ENCODE measurements at places on chromosomes 12 and 14.

DNA sequence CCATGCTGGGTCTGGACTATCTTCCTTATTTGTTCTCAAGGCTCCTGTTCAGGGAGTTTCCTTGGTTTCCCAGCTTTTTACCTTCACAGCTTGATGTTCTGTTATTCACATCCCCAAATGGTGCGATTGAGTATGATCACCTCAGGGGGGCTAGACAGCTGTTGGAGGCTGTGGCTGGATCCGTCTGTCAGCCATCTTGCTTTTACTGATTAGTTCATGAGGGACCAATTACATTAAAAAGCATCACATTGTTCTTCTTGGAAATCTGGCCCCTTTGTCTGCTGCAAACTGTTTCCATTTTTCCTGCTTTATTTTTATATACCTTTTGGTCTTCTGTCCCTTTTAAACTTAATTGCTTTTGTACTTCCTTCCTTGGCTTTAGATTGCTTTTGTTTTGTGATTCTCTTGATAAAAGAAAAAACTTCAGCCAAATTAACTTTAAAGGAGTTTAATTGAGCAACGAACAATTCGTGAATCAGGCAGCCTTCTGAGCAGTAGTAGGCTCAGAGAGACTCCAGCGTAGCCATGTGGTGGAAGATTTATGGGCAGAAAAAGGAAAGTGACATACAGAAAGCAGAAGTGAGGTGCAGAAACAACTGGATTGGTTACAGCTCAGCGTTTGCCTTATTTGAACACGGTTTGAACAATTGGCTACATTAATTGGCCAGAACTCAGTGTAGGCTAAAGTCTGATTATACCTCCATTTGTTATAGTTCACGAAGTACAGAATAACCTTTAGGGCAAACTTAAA lies 208.7 kb downstream of the AEBP2 start:
- no peak for DNase-seq

DNA sequence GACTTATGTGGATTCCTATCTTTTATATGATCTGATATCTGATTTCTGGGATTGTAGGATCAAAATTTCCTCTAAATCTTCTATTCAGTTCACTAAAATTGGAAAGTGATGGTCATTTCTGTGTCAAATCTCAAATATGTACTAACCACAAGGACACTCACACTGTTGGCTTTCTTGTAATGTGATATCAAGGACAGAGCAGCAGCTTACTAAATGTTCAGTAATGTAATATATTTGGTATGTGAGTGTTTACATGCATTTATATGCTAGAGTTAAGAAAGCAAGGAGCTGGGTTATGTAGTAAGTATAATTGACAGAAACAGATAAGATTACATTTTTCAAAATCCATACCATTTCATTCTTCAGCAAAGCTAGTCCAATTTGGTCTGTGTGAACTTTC lies 16.5 kb downstream of the PUS7L start:
- DNase-seq = no peak

DNA sequence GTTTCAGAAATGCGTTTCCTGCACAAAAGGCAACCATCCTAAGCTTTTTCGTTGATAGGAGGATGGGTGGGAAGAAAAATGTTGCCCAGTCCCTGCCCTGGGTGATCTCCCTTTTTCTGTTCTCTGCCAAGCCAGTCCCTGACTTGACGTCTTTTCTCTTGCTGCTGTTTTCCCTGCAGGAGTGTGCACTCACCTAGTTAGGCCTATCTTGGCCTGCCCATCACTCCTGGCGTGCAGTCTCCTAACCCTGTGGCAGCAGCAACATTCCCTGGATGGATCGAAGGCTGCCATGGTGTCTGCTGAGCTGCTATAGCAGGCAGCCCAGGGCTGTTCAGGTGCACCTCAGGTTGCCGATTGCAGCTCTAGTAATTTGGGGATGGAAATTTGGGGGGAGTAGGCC lies 1.2 kb downstream of the UNC119B start:
- DNase-seq = peak; percentile 19

- DNase-seq = peak; percentile 75
Observed at GRCh38 chr14:74018586-74019407, at the start of the genes BBOF1 and ENTPD5. BBOF1 (plus strand) TSS chr14:74019349; CDS start chr14:74019479, 130 bp downstream. ENTPD5 (minus strand) TSS chr14:74019288; CDS start chr14:73988102, 31,186 bp downstream.

GRCh38 chr12:34358198-34358597 lies 335.9 kb downstream of the ALG10 start:
- DNase-seq = no peak

GRCh38 chr14:56744016-56744415 lies 66.3 kb downstream of the OTX2 start:
- DNase-seq = no peak

DNA sequence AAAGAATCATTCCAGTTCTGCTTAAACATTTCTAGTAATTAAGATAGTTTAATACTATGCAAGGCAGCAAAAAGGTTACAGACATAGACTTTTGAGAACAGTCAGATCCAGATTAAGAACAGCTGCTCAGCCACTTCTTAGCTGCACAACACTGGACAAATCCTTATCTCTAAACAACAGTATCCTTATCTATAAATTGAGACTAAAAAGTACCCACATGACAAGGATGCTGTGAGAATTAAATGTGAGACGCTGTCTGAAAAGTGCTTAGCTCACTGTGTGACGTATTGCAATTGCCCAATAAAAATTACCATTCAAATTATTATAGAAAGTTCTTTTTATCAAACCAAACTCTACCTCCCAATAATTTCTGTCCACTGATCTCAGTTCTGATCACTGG lies 35.5 kb downstream of the BORCS5 start:
- no peak for DNase-seq

- DNase-seq = no peak
Observed at GRCh38 chr14:93959239-93960107, 16.9 kb downstream of the ASB2 start.

- no peak for DNase-seq
Observed at GRCh38 chr12:96104566-96104965, 69.2 kb upstream of the LTA4H start.

DNA sequence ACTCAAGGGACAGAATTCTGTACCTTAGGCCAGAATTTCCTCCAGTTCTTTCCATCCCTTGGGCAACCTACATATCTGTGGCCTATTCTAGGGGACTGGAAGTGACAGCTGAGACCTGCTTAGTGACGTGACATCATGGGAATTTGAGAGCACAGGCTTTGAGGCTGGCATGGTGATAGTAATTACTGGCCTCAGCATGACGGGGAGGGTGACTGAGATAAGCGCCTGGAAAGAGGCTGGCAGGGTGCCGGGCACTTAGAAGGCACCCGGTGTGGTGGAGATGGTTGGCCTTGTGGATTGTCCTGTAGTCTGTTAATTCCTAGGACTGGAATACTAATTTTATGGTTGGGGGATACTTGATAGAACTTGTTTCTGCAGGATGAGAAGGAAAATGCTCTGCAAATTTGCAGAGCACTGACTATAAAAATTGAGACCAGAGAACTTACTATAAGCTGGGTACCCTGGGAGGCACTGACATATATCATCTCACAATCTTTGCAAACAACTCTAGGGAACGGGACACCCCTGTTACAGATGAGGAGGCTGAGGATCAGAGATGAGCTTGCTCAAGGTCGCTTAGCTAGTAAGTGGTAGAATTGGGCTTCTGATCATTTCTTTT lies 42.2 kb upstream of the TBX3 start:
- DNase-seq = no peak

DNA sequence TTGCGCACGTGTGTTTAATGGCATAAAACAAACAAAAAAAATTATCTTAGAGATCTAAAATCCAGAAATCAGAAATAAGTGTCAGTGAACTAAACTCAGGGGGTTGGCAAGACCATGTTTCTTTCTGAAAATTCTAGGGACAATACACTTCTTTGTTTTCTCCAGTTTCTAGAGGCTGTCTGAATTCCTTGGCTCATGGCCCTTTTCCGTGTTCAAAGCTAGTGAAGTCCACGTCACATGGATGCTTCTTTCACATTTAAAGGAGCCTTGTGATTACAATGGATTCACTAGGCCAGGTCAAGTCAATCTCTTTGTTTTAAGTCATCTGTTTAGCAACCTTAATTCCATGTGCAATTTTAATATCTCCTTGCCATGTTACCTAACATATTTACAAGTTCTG lies 22.4 kb downstream of the SLCO1B3 start:
- no peak for DNase-seq

DNA sequence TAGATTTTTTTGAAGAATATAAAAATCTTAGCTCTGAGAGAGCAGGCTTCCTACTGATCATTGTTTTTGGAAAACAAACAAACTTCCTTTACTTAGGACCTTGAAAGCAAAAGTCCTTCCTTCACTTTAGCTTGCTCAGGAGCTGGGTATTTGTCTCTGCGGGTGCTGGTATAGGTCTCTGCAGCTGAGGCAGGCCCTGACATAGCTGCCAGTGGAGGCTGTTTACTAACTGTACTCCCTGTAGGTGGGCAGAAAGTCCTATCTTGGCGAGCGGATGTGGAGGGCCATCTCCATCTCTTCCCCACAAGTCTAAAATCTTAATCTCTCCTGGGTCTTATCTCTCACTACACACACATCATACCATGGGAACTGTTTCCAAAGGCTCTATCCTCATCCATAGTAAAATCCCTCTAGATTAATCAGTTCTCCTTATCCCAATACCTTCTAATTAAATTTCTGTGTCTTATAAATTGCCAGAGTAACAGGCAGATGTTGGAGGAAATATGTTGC lies 4.1 kb upstream of the MIA2 start:
- no peak for DNase-seq

DNA sequence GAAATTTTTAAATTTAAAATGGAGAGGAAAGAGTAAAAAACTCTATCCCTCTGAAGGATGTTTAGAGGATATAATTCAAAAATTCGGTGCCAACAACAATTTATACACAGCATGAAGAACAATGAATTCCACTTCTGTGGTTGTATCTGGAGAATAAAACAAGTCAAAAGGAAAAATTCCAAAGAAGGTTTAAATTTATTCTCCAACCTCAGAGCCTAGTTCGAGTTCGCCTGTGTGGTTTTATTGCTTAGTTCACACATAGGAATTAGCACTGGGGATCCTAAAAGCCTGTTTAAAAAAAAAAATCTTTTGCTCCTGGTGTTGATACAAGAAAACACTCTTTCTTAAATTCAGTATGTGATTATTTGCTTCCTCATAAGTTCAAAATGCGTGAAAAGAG lies 79.2 kb downstream of the LLPH start:
- no peak for DNase-seq

GRCh38 chr12:106249411-106250135 lies 1.8 kb upstream of the CKAP4 start:
- no peak for DNase-seq

DNA sequence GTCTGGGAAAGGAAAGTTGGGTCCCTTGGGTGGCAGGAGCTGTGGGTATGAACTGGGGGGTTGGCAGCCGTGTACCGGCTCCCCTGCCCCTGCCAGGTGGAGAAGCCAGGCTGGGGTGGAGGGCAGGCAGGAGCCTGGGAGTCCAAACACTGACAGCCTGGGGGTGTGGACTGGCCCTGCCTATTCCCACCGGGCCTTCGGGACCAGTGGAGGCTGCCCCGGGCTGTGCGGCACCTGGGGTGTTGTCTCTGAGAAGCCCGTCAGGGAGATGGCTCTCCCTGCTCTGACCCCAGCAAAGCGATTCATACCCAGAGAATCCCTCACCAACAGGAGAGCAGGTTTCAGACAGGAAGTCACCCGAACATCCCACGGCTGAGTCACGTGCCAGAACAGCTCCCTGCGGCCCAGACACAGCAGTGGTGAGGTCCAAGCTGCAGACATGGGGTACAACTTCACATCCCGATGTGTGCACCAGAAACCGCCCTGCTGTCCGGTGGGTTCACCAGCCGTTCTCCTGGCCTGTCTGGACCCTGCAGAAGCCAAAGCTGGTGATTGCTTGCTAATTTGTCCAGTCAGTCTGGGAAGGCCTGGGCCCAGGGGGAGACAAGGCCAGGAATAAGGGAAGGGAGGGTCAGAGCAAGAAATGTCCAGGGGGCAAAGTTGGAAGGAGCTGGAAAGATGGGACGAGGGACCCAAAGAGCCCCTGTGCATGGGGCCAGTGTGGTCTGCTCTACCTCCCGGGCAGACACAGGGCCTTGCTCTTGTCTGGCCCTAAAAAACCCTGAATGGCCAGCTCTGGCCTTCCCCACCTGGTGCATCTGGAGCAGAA lies 2.1 kb upstream of the GPR132 start:
- no peak for DNase-seq

GRCh38 chr14:70143306-70143705 lies 45.4 kb downstream of the SLC8A3 start:
- no peak for DNase-seq

DNA sequence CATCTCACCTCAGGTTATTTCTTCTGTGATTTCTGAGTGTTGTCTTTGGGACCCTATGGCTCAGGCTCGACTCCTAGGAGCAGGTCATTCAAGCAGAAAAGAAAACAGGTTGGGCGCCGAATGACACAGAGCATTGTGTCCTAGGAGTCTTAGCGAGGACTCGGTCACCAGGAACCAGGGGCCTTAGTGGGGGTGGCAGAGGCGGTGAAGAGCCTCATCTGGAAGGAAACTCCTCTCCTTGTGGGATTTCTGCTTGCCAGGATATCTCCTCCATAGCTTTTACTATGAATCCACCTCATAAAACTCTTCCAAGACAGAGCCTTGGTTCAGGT lies 630 bp downstream of the PLEKHH1 start:
- no peak for DNase-seq

DNA sequence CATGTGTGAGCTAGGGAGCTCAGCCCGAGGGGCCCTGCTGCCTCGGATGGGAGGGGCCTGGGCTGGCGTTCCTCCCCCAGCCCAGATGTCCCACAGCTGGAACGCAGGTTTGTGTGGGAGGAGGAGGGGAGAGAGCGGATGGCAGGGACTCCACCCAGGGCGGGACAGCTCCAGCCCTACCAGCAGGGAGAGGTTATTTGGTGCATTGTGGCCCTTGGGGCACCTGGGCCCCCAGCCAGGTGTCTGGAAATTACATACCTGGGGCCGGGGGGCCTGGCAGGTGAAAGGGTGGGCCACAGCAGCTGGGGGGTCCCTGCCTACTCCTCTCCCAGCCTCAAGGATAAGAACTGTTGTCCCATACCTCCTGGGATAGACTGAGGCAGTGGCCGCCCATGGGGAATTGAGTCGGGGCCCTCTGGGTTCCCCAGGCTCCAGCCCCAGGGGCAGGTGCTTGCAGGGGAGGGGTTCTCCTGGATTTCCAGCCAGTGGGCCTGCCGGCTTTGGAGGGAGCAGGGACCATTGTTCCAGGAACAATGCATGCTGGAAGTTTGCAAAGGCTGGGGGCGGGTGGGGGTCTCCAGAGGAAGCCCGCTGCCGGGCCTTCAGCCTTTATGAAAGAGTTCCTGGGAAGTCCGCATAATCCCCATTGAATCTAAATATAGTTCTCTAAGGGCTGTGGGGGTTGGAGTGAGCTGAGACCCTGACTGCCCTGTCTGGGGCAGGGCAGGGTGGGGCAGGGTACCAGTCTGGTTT lies 1.2 kb downstream of the KIF26A start:
- DNase-seq = no peak

- DNase-seq = no peak
Observed at GRCh38 chr14:99401211-99401610, 79.4 kb downstream of the SETD3 start.

GRCh38 chr14:54672688-54673087 lies 105.8 kb downstream of the SAMD4A start:
- DNase-seq = no peak

- DNase-seq = no peak
Observed at GRCh38 chr12:26340649-26341048, 145.3 kb downstream of the SSPN start.

- no peak for DNase-seq
Observed at GRCh38 chr12:48143898-48144297, 13.4 kb downstream of the ASB8 start.

GRCh38 chr14:73223049-73223448 lies 14.3 kb upstream of the PAPLN start:
- DNase-seq = no peak

GRCh38 chr12:48279101-48279500 lies 71.6 kb downstream of the ZNF641 start:
- DNase-seq = no peak
